ENCODE measurements at places on chromosomes 13 and 19.

DNA sequence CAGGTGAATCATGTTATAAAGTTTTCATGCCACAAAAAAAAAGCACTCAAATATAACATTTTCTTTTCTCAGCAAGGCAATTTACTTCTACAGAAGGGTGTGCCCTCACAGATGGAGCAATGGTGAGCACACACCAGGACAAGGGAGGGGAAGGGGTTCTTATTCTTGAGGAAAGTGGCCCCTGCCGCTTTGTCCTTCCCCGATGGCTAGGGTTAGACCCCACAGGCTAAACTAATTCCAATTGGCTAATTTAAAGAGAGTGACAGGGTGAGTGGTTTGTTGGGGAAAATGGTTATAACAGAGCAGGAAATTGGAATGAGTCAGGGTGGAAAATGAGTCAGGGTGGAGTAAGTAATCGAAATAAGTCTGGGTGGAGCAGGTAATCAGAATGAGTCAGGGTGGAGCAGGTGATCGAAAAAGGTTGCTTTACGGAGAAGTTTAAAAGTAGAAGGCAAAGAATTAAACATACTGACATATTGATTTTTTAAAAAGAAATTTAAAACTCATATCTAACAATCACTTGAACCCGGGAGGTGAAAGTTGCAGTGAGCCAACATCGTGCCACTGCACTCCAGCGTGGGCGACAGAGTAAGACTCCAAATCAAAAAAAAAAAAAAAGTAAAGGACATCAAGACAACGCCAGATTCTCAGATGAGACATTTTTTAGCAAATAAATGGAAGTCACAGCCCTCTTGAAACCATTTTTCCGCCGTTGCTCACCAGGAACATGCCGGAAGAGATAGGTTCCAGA, 813 bp downstream of the ZNF562 start:
- DNase-seq: no peak

DNA sequence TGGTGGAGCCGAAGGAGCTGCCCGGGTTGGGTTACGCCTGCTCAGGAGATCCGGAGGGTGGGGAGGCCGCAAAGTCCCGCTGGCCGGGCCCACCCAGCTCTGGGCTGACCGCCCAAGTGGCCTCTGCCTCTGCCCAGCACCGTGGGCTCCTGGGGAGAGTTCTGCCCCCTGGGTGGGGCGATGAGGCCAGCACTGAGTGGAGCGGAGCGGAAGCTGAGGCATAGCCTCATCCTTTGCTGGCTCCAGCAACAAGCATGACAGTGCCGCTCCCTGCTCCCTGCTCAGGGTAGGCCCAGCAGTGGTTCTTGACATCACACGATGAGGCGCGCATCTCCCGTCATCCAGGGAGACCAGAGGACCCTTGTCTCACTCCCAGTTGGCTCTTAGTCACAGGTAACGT, 22.5 kb downstream of the CCDC8 start:
- DNase-seq: no peak

GRCh38 chr13:46639033-46639981, 86.3 kb downstream of the LRCH1 start:
- no peak for DNase-seq

DNA sequence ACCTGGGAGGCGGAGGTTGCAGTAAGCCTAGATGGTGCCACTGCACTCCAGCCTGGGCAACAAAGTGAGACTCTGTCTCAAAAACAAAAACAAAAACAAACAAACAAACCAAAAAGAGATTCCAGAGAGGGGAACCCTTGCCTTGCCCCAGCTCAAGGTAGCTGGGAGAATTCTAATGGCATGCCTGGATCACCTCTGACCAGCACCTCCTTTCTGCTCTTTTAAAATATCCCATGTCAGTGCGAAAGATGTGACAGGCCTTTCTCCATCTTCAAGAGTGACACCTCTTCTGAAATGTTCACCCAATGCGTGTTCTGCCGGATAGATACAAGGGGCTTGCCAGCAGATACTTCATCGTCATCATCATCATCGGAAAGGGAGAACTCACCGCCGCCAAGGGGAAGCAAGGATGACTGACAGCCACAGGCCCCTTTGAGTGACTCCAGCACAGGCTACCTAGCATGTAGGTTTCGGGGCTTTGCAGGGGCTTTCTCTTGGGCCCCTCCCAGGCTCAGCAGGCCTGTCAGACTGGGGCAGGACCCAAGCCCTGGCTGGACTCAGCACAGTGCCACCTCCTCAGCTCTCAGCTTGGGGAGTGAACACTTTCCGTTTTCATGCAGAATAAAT, 18.9 kb upstream of the LRP3 start:
- no peak for DNase-seq

DNA sequence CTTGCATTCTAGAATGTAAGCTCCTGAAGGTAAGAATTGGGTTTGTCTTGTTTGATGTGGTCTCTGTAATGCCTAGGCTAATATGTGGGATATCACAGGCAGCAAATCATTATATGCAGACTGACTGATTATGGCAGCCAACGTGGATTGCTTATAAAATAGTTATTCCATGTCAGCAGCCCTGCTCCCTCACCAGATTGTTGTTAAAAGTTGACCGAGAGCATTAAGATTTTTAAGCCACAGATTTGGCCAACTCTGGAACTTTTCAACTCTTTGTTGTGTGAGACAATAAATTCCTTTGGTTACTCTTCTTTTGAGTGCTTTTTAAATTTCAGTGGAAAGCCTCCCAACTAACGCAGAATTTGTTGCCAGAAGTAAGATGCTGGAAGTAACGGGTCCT, 92.6 kb upstream of the FAM216B start:
- DNase-seq: no peak

Measured in lower leg skin (tissue), 4 donors.